Posterior cingulate gyrus (tissue), 11 donors: ENCODE measurements at places on chromosomes 13 and 19.

GRCh38 chr13:81713201-81713600 lies 1372.3 kb upstream of the SPRY2 start:
- no peak for DNase-seq

GRCh38 chr13:43529796-43530195 lies 257.0 kb downstream of the ENOX1 start:
- no peak for DNase-seq

- DNase-seq, result peak; percentile 91
These were observed at the start of gene RNASEH2A for GRCh38 chr19:12806242-12807081. Gene RNASEH2A, plus strand, starts transcription at chr19:12806584. Its CDS starts 90 bp downstream, at chr19:12806674.

DNA sequence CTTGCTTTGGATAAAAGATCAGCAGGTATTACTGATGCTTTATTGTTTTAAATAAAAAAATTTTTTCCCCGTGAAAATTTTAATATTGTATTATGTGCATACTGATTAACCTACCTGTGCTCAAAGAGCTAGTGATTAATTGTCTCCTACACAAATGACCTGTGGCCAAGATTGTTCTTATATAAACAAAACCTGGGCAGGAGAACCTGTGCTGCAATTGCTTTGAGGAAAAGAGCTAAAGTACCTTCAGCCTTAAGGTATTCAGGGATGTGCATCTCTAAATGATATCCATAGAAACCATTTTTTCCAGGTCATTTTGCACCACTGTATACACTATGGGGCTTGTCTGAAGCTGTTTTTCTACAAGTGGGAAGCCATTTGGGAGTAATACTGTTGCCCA lies 1.2 kb downstream of the FRY start:
- no peak for DNase-seq

GRCh38 chr19:33862981-33863380 lies 66.3 kb downstream of the KCTD15 start:
- no peak for DNase-seq

GRCh38 chr13:70795484-70795883 lies 687.2 kb upstream of the KLHL1 start:
- DNase-seq, result no peak

GRCh38 chr19:47609906-47610894 lies 1.3 kb downstream of the BICRA start:
- DNase-seq, result peak; percentile 35

GRCh38 chr13:30313311-30313710 lies 6.0 kb upstream of the KATNAL1 start:
- no peak for DNase-seq

- no peak for DNase-seq
These were observed 49.7 kb downstream of the NWD1 start for GRCh38 chr19:16769385-16769784.

DNA sequence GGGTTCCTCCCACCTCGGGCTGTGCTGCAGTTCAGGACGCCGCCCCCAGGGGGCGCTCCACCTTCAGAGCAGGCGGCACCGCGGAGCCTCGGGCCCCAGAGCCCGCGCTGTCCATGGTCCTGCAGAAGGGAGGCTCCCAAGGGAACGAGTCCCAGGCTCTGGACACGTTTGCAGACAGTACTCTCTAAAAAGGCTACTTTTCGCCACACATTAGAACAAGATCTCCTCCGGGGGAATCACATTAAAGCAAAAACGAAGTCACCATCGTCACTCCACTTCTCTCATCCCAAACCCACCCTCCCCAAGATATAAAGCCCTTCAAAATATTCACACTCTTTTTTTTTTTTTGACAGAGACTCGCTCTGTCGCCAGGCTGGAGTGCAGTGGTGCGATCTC lies 4.6 kb upstream of the SIGLEC10 start:
- DNase-seq, result peak; percentile 49

GRCh38 chr19:33501693-33502356 lies 19.8 kb downstream of the PEPD start:
- no peak for DNase-seq

GRCh38 chr19:3577723-3578344 lies 5.1 kb downstream of the HMG20B start:
- DNase-seq, result no peak

DNA sequence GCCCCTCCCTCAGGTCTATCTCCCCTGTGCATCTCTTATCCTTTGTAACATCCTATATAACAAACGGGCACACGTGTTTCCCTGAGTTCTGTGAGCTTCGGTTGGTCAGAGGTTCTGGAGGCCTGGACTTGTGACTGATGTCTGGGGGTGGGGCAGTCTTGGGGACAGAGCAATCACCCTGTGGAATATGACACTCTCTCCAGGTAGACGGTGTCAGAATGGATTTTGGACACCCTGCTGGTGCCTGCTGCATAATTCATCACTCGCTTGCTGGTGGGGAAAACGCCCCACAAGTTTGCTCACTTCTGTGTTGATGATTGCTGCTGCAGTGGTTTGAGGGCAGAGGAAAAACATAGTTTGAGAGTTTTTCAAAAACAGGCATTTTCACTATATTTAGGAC lies 223.2 kb downstream of the UQCRFS1 start:
- no peak for DNase-seq

DNA sequence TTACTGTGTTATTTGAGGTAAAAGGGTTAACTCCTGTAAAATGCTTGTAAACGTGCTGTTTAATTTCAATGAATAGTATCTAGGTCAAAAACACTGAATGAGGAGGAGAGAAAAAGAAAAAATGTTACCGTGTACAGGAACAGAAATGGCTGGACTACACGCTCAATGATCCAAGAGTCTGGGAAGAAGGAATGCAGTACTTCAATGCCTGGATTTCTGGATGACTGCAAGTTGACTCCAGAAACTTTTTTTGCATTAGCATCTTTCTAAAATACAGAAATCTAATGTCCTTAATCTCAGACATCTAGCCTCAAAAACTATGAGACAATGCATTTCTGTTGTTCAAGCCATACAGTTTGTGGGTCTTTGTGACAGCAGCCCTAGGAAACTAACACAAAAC lies 17.4 kb upstream of the IPO5 start:
- no peak for DNase-seq

DNA sequence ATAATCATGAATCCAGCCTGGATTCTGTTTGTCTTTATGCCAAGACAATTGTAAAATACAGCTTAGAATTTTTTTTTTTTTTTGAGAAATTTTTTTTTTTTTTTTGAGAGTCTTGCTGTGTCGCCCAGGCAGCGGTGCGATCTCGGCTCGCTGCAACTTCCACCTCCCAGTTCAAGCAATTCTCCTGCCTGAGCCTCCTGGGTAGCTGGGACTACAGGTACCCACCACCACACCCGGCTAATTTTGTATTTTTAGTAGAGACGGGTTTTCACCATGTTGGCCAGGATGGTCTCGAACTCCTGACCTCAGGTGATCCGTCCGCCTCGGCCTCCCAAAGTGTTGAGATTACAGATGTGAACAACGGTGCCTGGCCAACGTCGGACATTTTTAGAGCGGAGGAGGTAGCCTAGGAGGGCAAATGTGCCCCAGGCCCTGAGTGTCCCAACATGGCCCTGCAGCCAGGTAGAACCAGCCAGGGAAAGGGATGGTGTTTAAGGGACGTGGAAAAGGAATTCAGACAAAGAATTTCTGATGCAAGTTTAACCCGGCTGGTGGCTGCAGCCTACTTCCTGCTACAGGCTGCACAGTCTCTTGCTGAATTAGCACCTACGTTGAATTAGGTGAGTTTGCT lies 89.8 kb downstream of the GNG7 start:
- peak; percentile 57 for DNase-seq

DNA sequence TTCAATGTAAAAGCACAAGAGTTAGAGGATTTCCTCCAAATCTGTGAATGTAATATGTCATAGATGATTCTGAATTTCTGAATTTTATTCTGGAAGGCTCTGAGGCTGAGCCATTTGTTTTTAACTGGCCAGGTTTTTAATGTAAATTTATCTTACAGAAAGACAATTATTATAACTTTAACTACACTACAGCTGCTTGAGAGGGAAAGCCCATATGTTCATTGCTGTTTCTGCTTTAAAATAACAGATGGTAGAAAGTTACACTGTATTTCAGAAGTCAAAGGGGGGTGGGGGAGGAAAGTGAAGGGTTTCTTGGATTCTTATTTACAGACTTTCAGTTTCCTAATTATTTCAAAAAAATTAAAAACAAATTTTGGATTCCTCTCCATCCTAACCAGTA lies 62.8 kb downstream of the DNAJC15 start:
- no peak for DNase-seq

DNA sequence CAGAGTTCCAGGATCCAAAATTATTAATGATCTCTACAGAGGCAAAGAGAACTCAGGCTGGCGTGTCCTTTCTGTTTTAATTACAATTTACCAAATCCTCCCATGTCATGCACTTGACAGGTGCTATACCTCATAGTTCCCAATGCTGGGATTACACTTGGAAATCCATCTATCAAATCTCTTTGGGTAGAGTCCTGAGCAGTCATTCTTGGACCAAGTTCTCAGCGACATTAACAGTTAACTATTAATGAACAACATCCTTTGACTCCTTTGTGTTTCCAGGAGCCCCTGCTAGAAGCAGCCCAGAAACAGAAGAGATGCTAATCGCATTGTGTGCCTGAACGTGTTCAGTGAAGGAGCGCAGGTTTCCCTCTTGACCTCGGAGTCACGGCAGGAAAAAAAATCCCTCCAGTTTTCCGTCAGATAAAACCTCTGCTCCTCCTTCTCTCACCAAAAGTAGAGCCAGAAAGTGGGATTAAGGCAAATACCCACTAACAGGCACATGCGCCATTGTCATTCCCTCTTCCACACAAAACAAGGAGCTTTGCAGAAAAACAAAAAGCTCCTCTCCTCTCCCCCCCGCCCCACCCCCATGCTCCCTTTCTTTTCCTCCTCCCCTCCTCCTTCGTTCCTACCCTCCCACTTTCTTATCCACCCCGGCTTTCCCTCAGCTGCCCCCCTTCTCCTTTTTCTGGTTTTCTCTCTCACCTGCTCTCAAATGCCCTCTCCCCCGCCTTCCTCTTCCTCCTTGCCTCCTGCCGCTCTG lies 224.7 kb downstream of the ZIC5 start:
- DNase-seq, result no peak

DNA sequence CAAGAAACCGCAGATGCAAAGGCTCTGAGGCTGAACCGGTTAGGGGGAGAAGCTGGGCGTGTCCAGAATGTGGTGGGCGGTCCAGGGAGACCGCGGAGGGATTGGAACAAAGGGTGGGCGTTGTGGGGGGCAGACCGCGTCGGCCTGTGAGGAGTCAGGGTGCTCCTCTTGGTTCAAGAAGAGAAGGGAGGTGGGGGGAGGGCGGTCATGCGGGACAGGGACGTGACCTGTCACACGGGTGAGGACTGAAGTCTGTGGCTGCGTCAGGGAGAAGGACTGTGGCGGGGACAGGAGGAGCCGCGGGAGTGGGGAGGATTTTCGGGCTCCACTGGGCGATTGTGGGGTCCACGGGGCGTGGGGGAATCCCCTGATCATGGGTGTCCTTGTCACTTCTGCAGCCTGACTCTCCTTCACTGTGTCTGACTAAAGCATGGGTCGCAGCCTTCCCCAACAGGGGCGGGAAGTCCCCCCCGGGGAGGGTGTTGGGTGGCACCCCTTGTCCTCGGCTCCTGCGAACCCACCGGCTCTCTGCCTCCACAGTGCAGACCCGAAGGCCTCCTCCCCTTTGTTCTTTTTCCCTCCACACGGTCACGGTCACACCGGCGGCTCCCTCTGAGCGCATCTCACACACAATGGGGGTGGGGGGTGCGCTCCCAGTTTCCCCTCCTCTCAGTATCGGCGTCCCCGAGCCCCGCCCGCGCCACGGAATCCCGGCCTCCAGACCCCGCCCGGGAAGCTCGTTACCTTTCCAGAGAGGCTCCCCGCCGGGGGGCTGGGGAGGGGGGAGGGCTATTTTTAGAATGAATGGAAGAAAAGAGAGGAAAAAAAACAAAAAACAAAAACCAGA lies 16.4 kb upstream of the KCNN1 start:
- DNase-seq, result peak; percentile 79

- no peak for DNase-seq
These were observed 255.7 kb upstream of the KLHL1 start for GRCh38 chr13:70363991-70364390.

- no peak for DNase-seq
These were observed 14.7 kb downstream of the KLF2 start for GRCh38 chr19:16339361-16339725.

GRCh38 chr19:50414864-50415660 lies 3.7 kb upstream of the SPIB start:
- DNase-seq, result peak; percentile 72

- no peak for DNase-seq
These were observed 453.6 kb upstream of the PRR20A start for GRCh38 chr13:56687131-56687530.

DNA sequence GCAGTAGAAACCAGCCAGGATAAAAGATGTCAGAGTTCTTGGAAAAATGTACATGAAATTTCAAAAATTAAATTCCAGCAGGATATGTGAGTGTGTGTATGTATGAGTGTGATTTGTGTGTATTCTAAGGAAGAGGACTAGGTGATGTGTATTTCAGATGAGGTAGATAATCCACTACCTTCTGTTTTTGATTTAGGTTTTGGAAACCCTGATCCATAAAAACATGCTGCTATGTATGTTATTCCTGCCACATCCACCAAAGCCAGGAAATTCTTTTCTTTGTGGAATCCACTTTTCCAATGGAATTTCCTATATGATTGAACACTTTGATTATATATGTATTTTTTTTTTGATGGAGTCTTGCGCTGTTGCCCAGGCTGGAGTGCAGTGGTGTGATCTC lies 276.9 kb downstream of the UQCRFS1 start:
- no peak for DNase-seq

GRCh38 chr13:111429064-111429558 lies 108.7 kb downstream of the TEX29 start:
- no peak for DNase-seq

DNA sequence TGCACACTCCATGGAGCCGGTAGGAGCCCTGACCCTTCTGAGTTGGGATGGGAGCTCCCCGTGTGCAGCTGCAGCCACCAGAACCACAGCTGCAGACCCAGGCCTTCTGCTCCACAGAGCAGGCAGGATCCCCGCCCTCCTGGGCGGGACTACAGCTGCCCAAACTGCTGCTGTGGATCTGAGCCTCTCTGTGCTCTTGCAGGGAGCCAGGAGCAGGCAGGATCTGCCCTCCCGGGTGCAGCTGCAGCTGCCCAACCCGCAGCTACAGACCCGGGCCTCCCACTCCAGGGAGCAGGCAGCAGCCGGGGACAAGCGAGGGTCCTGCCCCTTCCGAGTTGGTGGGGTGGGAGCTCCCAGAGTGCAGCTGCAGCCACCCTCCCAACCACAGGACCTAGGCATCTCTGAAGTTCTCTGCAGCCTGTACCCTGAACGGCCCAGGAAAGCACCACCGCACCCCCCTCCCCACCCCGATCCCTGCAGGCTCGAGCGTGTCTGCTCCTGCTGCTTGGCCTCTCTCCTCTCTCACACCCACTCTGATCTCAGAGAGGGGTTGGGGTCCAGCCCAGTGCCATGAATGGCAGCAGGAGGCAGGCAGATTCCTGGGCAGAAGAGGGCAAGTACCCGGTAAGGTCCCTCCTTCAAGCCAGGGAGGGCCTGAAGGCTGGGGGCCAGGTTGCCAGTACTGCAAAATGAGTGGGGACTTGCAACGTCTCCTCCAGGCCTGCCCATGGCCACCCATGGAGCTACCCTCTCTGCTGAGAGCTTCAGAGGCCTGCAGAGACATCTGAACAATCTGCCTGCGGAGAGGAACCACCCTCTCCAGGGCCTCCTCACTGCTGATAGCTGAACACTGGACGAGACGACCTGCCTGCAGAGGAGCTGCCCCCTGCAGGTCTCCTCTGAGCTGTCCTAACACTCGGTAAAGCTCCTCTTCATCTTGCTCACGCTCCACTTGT lies 16.4 kb upstream of the EMP3 start:
- DNase-seq, result peak; percentile 35
